NB4 (cell line): ENCODE measurements at places on chromosomes 5 and 9.

- DNase-seq, result no peak
These were observed 341.6 kb downstream of the ZNF608 start for GRCh38 chr5:124404796-124405195.

- DNase-seq, result no peak
These were observed 114.0 kb downstream of the LHX2 start for GRCh38 chr9:124125651-124125977.

DNA sequence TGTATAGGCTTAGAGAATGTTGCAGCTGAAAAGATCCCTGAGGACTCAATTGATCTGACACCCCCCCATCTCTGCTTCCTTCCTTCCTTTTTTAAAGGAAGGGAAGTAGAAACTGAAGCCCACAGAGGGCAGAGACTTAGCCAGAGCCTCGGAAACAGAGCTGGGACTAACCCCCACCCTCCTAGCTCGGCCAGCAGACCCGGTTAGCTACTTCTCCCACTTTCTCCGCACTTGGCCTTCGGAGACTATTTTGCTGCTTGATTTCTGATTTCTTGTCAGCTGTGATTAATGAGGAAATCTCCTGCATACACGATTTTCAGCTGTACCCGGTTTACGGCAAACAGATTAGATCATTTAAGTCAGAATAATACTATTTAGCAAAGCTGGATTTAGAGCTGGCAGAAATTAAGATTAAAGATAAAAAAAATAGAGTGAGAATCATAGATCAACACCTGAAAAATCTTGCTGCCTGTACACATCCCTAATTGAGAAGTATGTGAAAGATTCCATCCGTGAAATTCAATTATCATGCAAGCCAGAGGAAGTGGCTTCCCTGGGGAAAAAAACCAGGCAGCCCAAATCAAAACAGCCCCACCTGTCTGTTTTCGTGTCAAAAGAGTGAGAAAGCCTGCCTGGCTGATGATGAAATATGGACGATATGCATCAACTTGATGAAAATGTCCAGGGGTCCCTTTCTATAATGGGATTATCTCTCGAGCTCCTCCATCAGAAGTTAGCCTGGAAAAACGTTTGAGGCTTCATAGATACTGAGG lies 159.5 kb upstream of the SHB start:
- no peak for DNase-seq

DNA sequence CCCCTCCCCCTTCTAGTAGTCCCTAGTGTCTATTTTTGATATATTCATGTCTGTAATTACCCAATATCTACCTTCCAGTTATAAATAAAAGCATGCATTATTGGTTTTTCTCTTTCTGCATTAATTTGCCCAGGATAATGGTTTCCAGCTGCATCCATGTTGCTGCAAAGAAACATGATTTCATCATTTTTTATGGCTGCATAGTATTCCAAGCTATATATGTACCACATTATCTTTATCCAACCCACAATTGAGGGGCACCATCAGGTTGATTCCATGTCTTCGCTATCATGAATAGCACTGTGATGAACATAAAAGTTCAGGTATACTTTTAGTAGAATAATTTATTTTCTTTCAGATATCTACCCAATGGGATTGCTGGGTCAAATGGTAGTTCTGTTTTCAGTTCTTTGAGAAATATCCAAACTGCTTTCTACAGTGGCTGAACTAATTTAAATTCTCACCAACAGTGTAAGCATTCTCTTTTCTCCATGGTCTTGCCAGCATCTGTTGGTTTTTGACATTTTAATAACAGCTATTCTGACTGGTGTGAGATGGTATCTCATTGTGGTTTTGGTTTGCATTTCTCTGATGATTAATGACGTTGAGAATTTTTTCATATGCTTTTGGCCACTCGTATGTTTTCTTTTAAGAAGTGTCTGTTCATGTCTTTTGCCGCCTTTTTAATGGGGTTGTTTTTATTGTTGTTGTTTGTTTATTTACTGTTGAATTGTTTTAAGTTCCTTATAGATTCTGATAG lies 746.1 kb upstream of the MEF2C start:
- no peak for DNase-seq

GRCh38 chr9:93302586-93303257 lies 118.8 kb downstream of the WNK2 start:
- DNase-seq, result peak; percentile 79

DNA sequence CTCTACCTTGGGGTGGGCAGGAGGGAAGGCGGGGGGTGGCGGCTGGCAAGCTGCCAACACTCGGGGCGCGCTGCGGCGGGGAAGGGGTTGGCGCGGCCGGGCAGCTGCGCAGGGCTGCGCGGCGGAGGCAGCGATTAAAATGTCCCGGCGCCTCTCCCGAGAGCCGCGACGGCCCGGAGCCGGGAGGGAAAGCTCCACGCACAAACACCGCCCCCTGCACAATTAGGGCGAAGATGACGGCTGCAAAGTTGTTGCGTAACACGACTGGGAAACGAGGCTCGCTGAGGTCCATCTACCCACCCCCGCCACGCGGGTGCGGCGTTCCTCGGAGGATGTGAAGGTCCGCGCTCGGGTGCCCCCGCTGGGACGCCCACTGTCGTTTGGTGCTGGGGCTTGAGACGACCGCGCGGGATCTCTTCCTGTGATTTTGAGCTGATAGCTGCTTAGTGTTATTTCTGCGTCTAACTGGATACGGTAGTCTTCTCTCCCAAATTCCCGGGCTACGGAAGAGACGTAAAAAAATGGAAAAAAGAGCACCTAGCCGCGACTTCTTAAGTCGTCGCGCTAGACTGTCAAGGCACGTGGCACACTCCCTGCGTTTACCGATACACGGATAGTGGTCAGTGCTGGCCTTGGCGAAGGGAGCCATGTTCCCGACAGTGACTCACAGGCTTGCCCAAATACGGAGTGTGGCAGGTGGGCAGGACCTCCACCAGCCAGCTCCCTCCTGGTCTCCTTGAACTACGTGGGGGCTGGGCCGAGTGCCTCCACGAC lies 958 bp upstream of the NFIL3 start:
- DNase-seq, result peak; percentile 77

DNA sequence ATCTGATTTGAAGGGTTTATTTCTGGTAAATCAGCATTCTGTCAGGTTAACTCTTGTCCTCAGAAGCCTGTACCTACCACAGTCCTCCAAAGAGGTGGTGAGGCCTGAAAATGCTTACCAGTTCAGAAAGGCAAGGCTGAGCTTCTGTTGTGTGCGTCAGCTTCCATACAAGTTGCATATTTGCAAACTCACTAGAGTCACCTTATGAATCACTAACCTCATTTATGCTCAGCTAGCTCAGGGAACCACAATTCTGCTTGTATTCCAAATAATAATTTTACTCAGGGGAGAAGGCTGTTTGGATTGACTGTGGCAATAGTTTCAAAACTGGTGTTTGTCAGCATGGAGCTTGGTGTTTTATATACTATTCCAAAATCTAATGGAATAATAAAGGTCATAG lies 355.1 kb upstream of the RFX3 start:
- peak; percentile 80 for DNase-seq

DNA sequence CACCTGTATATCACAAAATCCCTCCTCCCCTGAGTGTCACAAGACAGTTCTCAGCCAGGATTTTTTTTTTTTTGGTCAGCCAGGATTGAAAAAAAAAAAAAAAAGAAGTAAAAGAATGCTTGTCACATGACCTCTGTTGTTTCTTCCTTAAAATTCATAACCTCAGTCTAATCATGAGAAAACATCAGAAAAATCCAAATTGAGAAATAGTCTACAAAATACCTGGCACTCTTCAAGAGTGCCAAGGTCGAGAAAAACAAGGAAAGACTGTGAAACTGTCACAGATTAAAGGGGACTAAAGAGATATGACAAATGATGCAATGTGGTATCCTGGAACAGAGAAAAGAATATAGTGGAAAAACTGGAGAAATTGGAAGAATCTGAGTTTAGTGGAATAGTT lies 58.5 kb upstream of the SUB1 start:
- DNase-seq, result no peak

GRCh38 chr9:89388084-89388867 lies 70.0 kb downstream of the SECISBP2 start:
- DNase-seq, result peak; percentile 96

DNA sequence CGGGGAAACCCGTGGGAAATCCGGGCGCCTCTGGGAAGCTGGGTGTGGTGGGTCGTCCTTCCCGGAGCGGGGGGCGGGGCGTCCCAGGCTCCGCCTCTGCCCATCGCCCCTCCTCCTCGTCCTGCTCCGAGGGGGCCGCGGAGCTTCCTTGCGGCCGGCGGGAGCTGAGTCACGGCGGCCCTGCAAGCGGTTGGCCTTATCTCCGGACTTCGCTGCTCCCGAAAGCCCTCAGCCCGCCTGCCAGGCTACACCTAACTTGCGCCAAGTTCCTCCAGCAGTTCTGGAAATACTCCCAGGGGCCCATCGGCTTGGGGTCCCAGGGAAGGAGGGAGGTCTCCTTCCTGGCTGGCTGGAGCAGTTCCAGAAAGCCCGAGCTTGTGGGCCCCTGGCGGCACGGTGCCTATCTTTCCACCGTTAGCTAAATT lies 54.1 kb upstream of the CDKN2AIPNL start:
- peak; percentile 89 for DNase-seq

DNA sequence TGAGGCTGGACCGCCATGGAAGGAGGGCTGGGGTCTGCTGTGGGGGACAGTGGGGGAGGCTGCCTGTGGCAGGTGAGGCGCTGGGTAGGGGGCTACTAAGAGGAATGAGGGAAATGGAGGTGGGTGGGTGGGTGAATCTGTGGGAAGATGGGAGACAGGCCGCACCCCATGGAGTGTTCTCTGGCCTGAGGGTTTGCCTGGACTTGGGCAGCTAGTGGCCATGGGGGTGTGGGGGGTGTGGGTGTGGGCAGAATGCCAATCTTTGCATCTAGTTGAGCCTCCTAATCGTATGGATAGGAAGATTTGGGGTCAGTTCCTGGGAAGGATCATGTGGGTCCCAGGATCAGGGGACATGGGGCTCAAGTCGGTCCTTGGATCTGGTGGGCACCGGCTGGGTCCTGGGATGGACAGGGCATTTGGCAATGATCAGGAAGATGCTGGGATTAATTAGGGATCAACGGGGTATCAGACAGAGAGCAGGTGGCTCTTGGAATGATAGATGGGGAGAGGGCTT lies 518 bp downstream of the ZDHHC12 start:
- DNase-seq, result no peak

DNA sequence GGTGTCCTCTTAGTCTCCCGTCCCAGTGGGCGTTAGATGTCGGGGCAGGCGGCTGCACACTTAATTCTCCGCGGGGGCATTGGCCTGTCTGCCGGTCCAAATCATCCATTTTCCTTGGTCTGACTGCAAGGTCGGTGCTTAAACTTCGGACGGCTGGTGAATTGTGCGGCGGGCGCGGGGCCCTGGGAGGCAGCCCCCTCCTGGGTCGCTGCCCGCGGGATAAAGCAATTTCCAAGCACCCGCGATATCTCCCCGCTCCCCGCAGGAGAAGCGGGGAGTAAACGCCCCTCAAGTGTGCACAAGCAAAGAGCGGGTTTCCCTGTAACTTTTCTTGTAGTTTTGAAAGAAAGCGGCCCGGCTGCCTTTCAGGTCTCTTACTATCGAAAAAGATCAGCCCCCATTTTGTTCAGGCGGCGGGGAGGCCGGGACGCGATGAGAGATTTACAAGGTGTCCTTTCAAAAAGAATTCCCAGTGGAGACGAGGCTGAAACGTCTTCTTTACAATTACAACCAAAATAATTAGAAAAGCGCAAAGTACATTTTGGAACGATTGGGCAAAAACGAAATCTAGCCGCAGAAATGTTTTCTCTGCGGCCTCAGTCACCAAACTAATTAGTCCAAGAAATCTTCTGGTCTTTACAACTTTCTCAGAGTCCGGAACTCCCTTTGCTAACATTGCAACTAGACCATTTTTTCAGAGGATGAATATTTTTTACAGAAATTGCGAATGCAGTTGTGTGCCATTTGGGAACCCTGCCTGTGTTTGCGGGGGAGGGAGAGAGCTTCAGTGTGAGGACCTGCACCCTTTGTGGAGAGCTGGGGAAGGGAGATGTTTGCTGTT lies 1.8 kb downstream of the IRX1 start:
- DNase-seq, result no peak

- DNase-seq, result no peak
These were observed 62.4 kb upstream of the TAS2R1 start for GRCh38 chr5:9692576-9692975.

DNA sequence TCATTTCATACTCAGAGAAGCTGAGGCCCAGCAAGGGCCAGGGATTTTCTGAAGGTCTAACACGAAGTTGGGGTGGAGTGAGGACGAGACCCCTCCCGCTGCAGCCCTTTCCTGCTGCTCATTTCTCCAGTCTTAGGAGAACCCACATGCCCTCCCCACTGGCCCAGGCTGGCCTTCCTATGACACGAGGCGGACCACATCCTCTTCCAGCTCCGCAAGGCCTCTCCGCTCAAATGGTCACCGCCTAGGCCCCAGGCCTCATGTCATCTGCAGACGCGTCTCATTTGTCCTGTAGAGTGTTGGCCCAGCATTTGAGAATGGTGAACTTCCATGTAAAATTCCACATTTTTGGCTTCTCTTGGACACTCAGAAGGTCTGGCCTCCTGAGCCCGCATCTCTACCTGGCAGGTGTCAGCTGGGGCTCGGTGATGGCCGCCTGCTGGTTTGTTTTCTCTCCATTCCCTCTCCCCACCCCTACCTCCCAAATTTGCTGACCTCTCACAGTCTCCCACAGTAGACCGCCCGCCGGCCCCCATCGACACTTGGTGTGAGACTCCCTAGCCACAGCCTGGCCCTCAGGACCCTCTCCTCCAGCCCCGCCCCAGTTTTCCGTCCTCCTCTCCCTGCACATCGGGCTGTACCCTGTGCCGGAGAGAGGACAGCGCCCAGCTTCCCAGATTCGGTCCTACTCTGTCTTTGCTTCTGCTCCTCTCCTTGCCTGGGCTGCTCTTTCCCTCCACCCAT lies 51.7 kb downstream of the ERGIC1 start:
- no peak for DNase-seq

GRCh38 chr5:32859211-32859641 lies 148.1 kb downstream of the NPR3 start:
- DNase-seq, result no peak

GRCh38 chr9:105475302-105475701 lies 27.5 kb downstream of the FSD1L start:
- peak; percentile 22 for DNase-seq

- DNase-seq, result no peak
These were observed 54.4 kb downstream of the HRH2 start for GRCh38 chr5:175712313-175712680.

DNA sequence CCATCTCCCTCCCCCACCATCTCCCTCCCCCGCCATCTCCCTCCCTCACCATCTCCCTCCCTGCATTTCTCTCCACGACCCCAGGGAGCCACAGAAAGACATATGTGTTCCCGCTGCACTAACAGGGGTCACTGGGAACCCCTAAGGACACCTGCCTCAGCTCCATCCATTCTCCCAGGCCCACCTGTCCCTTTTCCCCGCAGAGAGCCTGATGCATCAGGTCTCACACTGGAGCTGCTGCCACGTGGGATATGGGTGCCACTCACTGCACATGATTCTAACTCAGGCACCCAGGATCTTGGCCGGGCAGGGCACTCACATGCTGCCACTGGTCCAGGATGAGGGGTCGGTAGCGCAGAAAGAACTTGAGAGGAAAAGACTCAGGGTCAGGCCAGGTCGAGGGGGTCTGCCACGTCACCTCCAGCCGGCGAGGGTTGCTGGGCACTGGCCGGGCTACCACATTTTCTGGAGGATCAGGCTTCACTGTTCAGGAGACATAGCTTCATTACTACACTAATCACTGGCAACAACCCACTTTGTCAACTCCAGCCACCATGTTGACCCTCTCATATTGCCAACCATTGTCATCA lies 33.2 kb upstream of the ENHO start:
- DNase-seq, result no peak

GRCh38 chr5:54848581-54848980 lies 136.8 kb downstream of the ESM1 start:
- DNase-seq, result no peak

GRCh38 chr5:32410630-32411029 lies 33.9 kb downstream of the ZFR start:
- DNase-seq, result no peak
